ENCODE measurements at places on chromosomes 1 and 21.

DNA sequence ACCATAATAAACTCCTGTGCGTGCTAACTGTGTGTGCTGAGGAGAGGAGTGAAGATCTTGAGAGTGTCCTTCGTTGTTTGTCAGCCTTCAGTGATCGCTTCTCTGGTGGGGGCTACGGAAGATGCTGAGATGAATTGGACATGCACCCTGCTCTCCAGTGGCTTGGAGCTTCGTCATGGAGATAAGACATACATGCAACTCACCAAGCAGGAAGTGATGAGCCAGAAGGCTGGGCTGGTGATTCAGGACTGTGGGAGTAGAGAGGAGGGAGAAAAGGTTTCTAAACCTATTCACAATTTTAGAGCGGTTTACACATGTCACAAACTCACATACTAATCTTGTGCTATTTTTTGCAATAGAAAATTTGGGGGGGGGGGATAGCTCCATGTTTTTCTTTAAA is 128.9 kb upstream of the ADAR start:
- no peak for DNase-seq

GRCh38 chr1:181496759-181497158 is 13.4 kb downstream of the CACNA1E start:
- no peak for DNase-seq

GRCh38 chr1:9183898-9184297 is 50.7 kb upstream of the H6PD start:
- DNase-seq, result no peak

- no peak for DNase-seq
Measured at GRCh38 chr1:97348599-97349265, 572.1 kb downstream of the DPYD start.

Measured in islet precursor cell (in vitro differentiated cells).